ENCODE measurements at places on chromosomes 16 and 17. TPM values are rescaled to one million over a fixed set of nuclear protein-coding genes. Genes with fewer than 3 reads are reported as not detected.

The C17orf50 gene
- 0.23 TPM for total RNA-seq

The CACNG5 gene
- total RNA-seq: not detected

The SLC6A2 gene
- total RNA-seq: not detected

The GGT6 gene
- total RNA-seq: not detected

The ZFPM1 gene
- total RNA-seq: 11.2 TPM

The TRIM72 gene
- total RNA-seq: 0.05 TPM

The ABCA6 gene
- not detected for total RNA-seq

The KRT36 gene
- total RNA-seq: not detected

The TRPV2 gene
- total RNA-seq: 1.3 TPM

The TBC1D28 gene
- total RNA-seq: 0.26 TPM

The RSPRY1 gene
- 46.8 TPM for total RNA-seq

The CCDC154 gene
- 1.9 TPM for total RNA-seq
